ENCODE measurements at places on chromosomes 3 and 15.

GRCh38 chr15:63484433-63485186 lies 19.8 kb upstream of the USP3 start:
- no peak for DNase-seq

DNA sequence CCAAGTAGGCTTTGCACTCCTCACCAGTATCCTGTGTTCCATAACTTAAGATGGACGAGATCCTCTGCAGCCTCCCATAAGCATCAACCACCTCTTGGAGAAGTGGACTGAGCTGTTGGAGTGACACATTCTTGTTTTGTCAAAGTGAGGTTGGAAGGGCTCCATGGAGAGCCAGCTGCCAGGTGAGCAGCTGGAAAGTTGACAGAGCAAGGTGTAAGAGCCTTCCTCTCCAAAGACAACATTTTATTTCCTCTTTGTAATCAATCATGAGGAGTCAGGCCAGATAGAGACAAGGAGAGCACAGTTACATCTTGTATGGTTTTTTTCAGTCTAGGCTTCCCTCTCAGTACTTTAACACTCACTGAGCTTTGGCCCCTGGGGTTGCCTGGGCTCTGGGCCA lies 5.1 kb downstream of the ABI3BP start:
- no peak for DNase-seq

GRCh38 chr3:187943677-187944389 lies 198.6 kb upstream of the BCL6 start:
- no peak for DNase-seq

DNA sequence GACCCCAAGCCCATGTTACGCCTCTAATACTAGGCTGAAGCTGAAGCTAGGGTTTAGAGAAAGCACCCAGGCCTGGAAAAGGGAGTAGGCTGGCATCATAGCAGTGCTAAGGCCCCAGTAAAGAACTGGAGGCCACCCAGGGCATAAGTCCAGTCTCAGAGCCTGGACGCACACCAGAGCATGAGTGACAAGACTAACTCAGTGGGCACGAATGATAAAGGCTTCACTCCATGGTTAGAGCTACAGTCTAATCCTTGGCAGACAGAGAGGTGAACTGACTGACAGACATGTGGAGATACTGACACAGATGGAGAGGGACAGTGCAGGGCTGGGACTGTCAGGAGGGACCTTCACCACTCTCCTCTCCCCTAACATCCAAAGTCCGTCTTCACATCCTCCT lies 139.8 kb downstream of the KCNMB2 start:
- no peak for DNase-seq
